Activated T-cell treated with anti-CD3 and anti-CD28 coated beads, Interleukin-2, amount 50 U/mL, for 24 hours (primary cell): ENCODE measurements at places on chromosomes 2 and 18.

GRCh38 chr2:107731435-107731834, 95.3 kb upstream of the RGPD4 start:
- DNase-seq, result no peak

- no peak for DNase-seq
Observed at GRCh38 chr2:108587621-108588020, 53.4 kb downstream of the LIMS1 start.

GRCh38 chr2:122681626-122682025, 926.2 kb downstream of the TSN start:
- DNase-seq, result no peak

- DNase-seq, result no peak
Observed at GRCh38 chr2:145411493-145411892, 891.6 kb upstream of the ZEB2 start.

- no peak for DNase-seq
Observed at GRCh38 chr2:215397632-215398341, 38.1 kb downstream of the FN1 start.

DNA sequence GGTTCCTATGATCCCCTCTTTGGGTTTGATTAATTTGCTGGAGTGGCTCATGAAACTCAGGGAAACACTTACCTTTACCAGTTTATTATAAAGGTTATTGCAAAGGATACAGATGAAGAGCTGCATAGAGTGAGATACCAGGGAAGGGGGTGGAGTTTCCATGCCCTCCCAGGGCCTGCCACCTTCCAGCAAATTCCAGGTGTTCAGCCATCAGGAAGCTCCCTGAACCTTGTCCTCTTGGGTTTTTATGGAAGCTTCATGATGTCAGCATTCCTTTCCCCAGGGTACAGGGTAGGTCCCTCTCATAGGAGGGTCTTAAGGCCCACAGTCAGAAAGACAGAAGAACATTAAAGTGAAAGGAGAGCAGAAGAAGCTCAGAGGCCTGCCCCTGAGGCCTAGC, 123.9 kb upstream of the DCC start:
- DNase-seq, result no peak

GRCh38 chr2:221050020-221050795, 521.9 kb downstream of the EPHA4 start:
- no peak for DNase-seq

DNA sequence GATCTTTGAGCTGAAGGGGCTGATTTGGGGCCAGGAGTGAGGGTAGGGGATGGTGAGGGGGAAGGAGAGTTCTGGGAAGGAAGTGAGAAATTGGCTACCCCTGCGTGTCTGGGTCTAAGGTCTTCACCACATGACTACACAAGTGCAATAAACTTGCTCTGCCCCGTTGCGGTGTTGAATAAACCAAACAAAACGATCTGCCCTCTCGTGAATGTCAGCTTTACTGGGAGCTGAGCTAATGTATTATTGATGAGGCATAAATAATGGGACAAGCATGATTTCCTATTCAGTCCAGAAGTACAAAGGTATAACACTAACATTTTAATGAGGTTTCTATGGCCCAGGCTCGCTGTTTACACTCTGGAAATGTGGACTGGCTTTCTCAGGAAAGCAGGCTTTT, 8.0 kb upstream of the CFAP221 start:
- no peak for DNase-seq

GRCh38 chr2:228227466-228227865, 46.0 kb upstream of the SPHKAP start:
- DNase-seq, result no peak

- DNase-seq, result no peak
Observed at GRCh38 chr2:44100351-44100750, 68.3 kb upstream of the PPM1B start.

- no peak for DNase-seq
Observed at GRCh38 chr18:21706386-21706865, 1.9 kb upstream of the ABHD3 start.

DNA sequence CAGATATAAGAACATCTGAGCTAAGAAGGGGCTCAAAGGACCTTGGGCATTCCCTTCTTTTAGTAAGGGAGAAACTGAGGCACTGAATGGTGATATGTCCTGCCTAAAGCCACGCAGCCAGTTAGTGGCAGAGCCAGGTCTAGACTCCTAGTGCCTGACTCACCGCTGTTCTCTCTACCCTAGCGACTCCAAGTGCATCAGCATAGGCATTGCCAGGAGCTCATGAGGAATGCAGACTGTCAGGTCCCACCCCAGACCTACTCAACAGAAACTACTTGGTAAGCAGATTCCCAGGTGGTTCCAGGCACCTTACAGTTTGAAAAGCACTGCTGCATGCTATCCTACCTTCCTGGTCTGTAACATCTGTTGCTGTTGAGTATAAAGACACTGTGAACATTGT, 158.9 kb downstream of the MSH2 start:
- no peak for DNase-seq

DNA sequence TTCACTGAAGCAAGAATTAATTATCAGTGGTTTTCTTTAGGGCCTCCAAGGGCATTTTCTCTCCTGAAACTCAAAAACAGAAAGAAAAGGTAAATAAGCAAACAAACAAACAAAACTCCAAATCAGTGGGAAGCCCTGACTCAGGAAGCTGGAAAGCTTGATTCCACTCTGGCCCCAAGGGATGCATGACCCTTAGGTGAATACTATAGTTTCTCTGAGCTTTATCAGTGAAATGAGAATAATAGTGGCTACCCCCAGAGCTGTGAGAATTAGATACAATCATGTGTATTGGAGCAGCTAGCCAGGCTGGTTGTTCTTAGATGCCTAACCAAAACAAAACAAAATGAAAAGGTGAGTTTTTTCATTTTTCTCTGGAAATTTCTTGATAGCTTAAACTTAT, 585.1 kb downstream of the CNTNAP5 start:
- no peak for DNase-seq

GRCh38 chr2:219125225-219125885, 35.3 kb downstream of the NHEJ1 start:
- no peak for DNase-seq

DNA sequence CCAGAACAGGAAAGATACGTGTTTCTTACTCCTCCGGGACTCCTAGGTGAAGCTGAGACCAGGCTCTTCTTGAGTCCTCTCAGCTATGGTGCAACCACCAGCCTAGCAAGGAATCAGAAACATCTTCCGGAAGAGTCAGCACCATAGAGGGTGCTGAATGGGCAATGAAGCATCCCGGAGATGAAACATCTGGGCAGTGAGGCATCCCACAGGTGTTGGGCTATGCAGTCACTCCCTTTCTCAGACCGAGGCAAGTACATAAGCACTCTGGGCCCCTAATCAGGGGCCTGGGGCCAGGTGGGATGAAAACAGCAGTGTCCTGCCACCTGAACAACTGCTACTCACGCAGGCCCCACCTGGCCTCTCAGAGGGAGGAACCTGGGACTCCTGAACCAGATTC, 1.4 kb upstream of the CAPN10 start:
- DNase-seq, result no peak

- no peak for DNase-seq
Observed at GRCh38 chr18:57737400-57738060, 65.6 kb downstream of the ATP8B1 start.

DNA sequence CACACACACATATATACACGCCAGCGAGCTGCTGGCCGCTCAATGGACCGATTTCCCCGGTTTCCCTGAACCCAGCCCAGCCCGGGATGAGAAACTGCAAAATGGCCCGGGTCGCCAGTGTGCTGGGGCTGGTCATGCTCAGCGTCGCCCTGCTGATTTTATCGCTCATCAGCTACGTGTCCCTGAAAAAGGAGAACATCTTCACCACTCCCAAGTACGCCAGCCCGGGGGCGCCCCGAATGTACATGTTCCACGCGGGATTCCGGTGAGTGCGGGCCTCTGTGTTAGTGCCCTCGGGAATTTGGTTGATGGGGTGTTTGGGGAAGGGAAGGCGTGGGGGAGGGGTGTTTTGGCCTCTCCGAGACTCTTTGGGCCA, 392 bp downstream of the ST8SIA3 start:
- no peak for DNase-seq

DNA sequence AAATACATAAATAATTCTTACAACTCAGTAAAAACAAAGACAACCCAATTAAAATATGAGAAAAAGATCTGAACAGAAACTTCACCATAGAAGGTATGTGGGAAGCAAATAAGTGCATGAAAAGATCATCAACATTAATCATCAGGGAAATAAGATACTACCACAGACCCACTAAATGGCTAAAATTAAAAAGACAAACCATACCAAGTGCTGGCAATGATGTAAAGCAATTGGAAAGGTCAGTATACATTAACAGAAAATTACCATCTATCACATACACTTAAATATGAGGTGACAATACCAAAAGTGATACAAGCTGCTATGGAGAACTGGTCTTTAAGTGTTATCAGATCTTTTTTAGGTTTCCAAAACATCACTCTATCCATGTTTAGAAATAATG, 44.7 kb downstream of the TTR start:
- no peak for DNase-seq

GRCh38 chr18:24869285-24869684, 408.8 kb downstream of the HRH4 start:
- no peak for DNase-seq

DNA sequence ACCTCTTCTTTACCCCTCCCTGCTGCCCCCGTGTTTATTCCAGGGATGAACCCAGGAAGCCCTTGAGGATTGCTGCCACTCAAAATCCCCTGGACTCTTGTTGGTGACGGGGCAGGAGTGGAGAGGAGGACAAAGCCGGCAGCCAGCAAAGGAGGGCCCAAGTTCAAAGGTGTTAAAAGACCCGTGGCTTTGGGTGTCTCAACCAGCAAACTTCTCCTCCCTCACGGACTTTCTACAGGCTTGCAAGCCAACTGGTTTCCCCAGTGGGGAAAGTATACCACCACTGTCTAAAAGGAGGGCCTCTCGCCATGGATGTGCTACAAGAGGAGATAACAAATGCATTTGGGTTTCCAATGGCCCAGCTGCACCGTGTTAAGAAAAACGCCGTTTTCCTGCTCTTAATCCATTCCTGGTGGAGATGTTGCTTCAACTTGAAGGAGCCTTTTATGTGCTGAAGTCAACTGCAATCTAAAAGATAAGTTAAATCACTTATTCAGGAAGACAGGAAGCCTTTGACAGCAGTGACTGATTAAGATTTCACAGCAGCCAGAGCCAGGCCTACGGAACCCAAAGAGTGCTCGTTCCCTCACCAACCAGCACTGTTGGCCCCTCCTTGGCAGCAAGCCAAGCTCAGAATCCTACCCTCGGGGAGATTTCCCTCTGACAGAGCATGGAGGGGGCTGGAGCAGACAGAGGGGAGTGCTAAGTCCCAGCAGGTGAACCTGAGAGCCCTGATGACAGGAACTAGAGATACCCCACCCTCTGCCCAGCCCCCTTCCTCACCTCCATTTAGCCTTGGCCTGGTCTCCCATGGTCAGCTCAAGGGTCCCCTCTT, 57.8 kb downstream of the ZBTB7C start:
- no peak for DNase-seq

GRCh38 chr18:2173486-2173885, 397.8 kb downstream of the METTL4 start:
- DNase-seq, result no peak

DNA sequence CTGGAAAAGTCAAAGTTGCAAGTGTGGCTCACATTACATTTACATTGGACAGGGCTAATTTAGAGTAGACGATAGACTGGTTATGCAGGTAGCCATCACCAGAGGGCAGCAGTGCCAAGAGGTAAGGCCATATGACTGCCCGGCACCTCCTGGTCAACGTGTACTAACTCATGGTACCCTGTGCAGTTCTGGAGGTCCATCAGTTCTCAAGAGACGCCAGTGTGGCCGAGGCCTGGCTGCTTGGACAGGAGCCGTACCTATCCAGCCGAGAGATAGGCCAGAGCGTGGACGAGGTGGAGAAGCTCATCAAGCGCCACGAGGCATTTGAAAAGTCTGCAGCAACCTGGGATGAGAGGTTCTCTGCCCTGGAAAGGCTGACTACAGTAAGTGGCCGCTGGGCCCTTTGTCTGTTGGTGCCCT, 65.8 kb upstream of the EML6 start:
- DNase-seq, result peak; percentile 58

DNA sequence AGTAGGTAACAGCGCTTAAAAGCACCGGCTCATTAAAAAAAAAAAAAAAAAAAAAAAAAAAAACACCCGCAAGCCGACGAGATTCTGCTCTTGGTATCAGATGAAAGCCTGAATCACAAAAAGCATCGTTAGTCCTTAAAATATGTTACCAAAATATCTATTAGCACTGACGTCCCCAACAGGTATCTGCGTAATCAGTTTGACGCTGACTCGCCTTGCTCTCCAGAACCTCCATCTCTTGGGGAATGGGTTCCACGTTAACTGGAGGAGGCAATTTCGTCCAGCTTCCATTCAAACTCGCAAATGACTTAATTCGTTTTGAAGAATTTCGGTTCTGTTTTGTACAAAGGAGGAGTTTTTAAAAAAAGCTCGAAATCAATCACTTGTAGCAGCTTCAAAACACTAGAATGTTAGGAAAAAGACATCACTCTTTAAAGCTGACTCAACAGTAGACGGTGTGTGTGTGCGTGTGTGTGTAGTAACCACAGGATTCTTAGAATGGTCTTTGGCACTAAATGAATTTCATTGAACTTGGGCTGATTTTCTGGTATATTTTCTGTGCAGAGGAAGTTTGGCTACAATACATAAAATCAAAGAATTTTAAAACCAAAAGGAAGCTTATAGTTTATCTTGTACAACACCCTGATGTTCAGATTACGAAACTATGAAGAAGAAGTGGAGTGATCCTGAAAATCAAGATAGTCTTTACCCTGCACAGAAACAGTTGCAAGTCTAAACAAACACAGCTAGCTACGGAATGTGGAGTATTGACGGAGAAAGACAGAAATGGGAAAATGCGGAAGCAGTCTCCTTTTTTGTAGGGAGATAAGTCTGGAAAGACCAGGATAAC, 1.1 kb upstream of the PGAP1 start:
- peak; percentile 56 for DNase-seq

- no peak for DNase-seq
Observed at GRCh38 chr2:241876528-241877196, 7.1 kb downstream of the RTP5 start.
